ENCODE measurements at places on chromosomes 5 and 9.

- DNase-seq: no peak
Measured at GRCh38 chr9:136620441-136621018, 42.2 kb upstream of the EGFL7 start.

- no peak for DNase-seq
Measured at GRCh38 chr5:143550986-143551630, 147.6 kb upstream of the NR3C1 start.

GRCh38 chr5:32852535-32852934 lies 141.4 kb downstream of the NPR3 start:
- no peak for DNase-seq

- DNase-seq: no peak
Measured at GRCh38 chr5:87784879-87785495, 372.3 kb upstream of the CCNH start.

DNA sequence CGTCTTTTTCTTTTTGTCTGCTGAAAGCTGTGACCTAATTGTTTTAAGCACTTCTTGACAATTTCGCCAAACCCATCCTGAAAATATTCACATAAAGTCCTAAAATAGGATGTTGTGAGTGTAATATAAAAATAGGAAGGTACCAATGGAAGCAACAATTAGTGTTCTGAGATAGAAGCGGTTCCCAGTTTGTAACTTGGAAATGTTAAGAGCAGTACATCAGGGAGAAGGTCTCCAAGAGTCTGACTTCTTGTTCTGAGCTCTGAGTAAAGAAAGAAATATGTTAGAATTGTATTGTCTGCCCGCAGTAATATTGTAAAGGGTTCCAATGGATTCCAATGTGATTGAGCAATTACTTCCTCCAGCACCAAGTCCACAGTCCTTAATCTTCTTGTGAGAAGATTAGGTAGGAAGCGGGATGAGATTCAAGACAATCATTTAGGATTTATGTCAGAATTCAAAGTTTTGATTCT lies 3.9 kb downstream of the VCAN start:
- DNase-seq: no peak

DNA sequence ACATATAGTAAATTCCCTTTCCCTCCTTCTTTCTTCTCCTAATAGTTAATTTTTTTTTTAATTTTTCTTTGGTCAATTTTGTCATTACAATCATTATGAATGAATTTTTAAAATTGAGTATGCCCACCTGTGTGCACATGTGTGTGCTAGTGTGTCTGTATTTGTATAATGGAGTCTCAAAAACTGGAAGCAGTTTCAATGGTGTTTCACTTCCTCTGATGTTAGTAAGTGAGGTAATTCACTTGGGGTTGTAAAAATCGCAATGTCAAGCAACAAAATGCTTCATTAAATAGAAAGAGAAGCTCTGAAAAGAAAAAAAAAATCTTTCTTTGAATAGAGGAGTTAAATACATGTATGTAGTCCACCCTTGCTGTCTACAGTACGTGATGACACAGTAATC lies 1467.6 kb upstream of the NUDT12 start:
- no peak for DNase-seq

- DNase-seq: no peak
Measured at GRCh38 chr5:157890836-157891597, 32.1 kb upstream of the CLINT1 start.

GRCh38 chr5:54009828-54010227 lies 300.5 kb downstream of the ARL15 start:
- no peak for DNase-seq

DNA sequence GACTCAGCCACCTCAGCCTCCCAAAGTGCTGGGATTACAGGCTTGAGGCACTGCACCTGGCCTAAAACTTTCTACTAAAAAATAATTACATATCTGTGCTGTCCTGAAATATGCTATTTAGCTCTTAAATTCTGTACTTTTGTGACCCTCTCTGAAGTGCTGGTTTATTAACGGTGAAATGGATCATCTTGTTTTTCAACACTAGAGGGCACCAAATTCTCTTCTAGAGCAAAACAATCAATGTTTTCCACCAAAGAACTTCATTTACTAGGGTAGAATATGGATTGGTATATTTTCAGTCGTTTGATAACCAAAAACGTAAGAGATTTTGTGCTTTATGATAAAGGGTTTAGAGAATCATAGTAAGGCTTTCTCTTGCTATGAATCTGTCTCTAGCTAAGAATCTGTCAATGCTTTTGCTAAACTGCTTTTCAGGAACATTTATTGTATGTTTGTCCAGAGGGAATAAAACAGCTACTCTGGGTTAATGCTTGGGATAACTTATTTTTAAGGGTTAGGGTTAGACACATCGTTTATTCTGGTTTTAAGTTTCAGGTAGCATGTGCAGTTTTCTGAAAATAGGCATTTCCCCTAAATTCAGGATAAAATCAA lies 63.6 kb downstream of the RNF180 start:
- no peak for DNase-seq

GRCh38 chr9:21931428-21931827 lies 62.8 kb downstream of the CDKN2A start:
- DNase-seq: no peak

DNA sequence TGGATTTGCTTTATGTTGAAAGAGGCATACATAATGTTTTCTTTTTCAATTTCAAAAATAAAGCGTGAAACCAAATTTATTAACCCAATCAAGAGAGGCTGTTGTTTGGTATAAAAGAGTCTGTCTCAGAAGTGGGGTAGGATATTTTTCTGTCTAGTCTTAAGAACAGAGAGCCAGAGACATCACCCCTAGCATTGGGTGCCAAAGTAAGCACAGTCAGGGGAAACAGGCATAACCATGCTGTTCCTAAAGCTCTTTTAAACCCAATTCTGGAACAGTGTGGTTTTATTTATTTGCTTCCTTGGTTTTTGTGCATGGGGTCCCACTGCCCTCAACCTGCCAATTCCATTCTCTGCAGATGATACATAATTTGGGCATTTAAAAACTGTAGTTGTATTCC lies 88.2 kb downstream of the UBE2R2 start:
- no peak for DNase-seq

GRCh38 chr9:121865884-121866283 lies 214.4 kb downstream of the DAB2IP start:
- no peak for DNase-seq

DNA sequence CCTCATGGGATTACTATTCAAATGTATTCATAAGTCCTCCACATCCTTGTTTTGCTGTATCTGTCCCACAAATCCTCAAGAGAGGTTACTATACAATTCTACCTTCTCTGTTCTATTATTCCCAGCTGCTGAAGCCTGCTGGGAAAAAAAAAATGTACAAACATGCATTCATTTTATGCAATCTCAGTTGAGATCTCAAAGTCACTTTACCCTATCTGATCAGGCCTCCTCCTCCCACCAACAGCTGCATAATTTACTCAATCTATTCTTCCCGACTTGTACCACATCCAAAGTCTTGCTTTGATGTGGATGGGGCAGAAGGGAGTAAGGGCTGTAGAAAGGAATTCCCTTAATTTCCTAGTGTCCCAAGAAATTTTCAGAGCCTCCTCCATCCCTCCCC lies 28.6 kb downstream of the PSIP1 start:
- DNase-seq: no peak

DNA sequence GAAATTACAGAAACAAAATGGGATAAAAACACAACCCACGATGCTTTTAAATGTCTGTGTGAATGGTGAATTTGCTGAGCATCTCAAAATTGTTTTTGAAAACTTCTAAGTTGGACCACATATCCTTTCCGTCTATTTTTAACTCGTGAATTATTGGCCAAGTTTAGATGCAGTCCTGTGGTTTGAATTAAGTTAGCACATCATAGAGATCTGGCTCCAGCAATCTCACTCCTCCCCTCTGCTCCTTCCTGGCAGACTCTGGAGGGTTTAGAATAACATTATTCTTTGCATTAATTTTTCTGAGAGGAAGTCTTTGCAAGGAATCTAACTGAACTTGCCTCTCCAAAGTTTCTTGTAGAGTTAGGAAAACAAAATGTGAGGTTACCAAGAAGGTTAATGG lies 14.5 kb upstream of the ANKRD55 start:
- DNase-seq: no peak

GRCh38 chr9:109872901-109873300 lies 92.9 kb downstream of the PALM2AKAP2 start:
- DNase-seq: no peak

DNA sequence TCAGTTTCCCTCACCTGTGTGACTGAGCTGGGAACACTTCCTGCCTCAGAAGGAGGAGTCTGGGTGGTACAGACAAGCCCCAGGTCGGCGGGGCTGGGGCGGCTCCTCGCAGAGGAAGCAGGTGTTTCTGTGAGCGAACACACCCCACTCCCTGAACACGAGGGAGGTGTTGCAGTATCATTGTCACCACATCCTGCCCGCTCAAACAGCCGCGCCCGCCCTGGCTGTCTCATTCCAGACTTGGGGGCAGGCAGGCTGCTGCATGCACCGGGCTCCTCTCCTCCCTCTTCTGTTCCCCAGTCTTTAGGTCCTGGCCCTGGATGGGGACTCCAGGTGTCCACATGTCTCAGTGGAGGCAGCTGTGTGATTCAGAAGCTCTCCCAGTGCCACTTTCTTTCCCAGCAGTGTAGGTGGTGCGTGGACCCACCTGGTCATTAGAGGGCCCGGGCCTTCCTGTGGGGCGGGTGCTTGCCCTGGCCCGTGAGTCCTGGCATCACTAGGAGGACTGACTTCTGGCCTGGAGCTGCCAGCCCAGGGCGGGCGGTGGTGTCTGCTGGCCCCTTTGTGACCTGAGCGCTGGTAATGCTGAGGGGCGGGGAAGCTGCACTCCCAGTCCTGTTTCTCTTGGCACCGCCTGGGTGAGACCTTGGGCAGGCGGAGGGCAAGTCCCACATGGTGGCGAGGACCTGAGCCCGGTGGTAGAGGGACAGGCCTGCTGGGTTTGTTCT lies 18.3 kb upstream of the PHYHD1 start:
- peak; percentile 84 for DNase-seq

- no peak for DNase-seq
Measured at GRCh38 chr9:108761655-108762347, 94.0 kb downstream of the ACTL7B start.

DNA sequence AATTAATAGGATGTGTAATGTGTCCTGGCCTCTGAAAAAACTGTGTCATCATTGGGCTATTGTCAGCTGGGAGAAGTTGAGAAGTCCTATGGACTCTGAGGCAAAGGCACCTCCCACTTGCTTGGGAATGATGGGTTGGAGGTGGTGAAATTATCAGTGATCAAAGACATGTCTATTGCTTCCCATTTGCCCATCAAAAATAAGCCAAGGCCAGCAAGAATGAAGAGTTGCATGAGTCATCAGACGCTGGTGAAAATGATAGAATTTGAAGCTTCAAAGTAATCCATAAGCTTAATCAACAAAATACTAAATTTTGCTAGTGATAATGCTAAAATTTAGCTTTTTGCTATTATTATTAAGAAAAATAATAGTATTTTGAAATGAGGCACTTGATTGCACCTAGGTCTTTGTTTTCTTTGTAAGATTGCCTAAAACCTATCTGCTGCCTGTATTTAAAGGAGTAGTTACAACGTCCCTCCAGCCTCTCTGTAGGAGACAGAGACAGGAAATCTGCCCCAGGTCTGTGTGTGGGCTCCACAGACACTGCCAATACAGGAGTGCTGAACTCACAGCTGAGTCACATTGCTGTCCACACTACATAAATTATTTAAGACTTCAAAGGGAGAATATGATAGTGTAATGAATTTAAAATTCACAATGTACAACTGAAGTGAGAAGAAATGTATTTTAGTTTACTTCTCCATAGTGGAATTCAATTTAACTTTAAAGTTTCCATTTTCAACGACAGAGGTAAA lies 48.4 kb upstream of the APC start:
- DNase-seq: no peak

- no peak for DNase-seq
Measured at GRCh38 chr9:36174731-36175130, 5.5 kb downstream of the CCIN start.

DNA sequence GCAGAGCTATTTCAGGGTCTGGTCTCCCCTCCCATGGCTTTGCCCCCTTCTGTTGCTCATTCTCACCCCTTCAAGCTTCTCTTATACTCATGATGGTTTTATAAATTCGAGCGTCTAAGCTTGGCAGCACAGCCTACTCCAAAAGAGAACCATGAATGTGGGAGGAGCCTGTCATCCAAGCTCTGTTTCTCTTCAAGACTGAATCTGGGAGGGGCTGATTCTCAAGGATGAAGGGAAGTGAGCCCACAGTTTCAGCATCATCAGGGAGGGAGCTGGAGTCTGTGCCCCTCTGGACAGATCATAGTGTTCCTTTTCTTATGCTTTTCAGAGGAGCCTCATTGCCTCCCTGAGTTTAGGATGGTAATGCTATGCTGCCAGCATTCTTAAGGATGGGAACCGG lies 168.6 kb downstream of the CFAP90 start:
- DNase-seq: no peak

DNA sequence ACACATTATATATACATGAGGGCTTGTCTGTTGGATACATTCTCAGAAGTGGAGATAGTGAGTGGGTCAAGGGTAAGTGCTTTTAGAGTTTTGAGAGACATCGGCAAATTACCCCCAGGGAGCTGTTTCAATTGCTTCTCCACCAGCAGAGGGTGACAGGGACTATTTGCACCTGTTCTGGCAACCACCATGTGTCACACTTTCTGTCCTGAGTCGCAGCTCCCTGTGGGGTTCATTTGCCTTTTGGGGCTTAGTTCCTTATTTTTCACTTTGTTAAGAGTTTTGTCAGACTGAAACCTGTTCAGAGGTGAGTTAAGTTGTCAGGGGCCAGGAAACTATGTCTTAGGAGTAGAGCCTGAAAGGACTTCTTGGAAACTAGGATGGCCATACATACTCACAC lies 20.1 kb upstream of the SLC36A1 start:
- no peak for DNase-seq

GRCh38 chr5:3022665-3023064 lies 271.2 kb upstream of the IRX2 start:
- DNase-seq: no peak

- no peak for DNase-seq
Measured at GRCh38 chr5:40258222-40258621, 421.5 kb upstream of the PTGER4 start.

DNA sequence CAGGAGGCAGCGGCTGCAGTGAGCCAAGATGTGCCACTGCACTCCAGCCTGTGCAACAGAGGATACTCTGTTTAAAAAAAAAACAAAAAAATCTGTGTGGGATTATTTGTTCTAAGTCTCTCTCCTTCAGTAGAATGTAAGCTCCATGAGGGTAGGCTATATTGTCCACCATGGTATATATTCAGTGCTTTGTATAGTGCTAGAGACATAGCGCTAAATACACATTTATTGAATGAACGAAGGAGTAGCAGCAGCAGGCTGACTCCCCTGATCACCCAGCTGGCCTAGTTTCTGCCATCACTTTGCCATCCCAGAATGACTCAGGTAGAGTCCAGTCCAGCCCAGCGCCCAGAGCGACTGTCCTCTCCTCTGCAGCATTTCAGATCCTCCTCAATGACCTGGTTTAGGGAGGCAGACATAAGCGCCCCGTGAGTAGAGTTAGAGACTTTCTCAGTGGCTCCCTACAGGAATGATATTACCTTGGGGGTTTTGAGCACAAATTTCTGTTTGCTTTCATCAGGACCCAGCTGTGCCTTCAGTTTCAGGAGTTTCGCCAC lies 716 bp downstream of the HARS1 start:
- DNase-seq: no peak
